ENCODE measurements at places on chromosomes 1 and 21.

DNA sequence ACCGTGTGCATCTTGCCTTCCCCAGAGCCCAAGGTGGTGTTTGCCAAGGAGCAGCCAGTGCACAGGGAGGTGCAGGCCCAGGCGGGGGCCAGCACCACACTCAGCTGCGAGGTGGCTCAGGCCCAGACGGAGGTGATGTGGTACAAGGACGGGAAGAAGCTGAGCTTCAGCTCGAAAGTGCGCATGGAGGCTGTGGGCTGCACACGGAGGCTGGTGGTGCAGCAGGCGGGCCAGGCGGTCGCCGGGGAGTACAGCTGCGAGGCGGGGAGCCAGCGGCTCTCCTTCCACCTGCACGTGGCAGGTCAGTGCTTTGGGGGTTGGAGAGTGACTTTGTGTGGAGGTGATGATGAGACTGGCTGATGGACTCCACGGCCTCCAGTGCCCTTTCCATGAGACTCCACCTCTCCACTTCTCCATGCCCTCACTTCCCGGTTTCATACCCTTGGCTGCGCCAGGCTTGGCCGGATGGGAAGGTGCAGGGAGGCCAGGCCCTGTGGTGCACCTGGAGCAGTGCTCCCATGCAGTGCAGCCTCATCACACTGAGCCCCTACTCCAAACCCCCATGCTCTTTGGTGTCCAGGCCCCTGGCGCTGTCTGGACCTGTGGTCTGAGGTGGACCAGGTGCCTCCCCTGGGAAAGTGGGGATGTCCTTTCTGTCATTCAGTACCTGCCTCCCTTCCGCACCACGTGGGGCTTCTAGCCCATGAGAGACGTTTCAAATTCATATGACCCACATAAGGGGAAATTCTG, 49.0 kb downstream of the OBSCN start:
- DNase-seq, result no peak

DNA sequence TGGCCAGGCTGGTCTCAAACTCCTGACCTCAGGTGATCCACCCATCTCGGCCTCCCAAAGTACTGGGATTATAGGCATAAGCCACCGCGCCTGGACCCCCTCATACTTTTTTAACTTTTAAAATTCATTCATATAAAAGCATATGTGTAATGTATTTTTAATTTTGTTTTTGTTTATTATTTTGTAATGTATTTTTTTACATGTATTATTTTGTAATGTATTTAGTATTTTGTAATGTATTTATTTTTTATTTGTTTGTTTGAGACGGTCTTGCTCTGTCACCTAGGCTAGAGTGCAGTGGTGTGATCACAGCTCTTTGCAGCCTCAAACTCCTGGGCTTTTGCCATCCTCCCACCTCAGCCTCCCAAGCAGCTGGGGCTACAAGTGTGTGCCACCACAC, 12.0 kb upstream of the BRWD1 start:
- no peak for DNase-seq

DNA sequence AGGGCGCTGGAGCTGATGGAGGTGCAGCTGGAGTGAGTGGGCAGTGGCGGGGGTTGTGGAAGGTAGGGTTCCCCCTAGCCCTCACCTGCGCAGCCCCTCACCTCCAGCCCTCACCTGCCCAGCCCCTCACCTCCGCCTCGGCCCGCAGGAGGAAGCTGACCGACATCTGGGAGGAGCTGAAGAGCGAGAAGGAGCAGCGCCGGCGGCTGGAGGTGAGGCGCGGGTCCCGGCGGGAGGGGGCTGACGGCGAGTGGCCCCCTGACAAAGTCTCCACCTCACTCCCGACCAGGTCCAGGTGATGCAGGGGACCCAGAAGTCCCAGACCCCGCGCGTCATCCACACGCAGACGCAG, 2.7 kb downstream of the EVA1B start:
- no peak for DNase-seq

DNA sequence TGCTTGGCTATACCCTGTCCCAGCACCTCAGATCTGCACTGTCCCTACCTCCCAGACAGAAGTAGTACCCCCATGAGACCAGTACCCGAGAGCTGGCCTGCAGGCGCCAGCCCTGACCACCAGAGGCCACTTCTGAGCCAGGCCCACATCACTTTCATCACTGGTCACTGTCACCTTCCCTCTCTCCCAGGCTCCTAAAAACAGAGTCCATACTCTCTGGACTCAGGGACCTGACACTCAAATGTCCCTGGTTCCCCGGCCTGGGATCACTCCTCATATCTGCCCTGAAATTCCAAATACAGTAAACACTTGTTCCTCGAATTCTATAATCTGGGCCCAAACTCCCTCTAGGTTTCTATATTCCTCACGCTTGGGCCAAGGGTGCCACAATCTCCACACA, 18.7 kb downstream of the TMEM53 start:
- DNase-seq, result no peak

DNA sequence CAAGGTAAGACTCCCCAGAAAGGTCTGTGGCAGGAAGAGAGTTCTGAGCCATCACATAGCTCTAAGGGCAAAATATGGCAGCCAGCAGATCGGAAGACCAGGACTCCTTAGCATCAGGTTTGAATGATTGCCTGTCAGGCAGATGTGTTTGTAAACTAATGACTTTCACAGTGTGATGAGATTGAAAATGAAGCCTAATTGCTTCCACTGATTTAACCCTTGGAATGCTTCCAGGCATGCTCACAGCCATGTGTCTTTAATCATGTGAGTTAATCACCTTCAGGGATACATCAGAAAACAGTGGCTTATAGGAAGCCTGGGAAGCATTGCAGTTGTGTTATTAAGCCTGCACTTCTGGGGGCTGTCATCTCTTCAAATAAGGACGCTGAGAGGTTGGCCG, 82.8 kb downstream of the LRRC53 start:
- DNase-seq, result no peak

GRCh38 chr21:46254208-46254975, 25.8 kb upstream of the LSS start:
- DNase-seq, result no peak

DNA sequence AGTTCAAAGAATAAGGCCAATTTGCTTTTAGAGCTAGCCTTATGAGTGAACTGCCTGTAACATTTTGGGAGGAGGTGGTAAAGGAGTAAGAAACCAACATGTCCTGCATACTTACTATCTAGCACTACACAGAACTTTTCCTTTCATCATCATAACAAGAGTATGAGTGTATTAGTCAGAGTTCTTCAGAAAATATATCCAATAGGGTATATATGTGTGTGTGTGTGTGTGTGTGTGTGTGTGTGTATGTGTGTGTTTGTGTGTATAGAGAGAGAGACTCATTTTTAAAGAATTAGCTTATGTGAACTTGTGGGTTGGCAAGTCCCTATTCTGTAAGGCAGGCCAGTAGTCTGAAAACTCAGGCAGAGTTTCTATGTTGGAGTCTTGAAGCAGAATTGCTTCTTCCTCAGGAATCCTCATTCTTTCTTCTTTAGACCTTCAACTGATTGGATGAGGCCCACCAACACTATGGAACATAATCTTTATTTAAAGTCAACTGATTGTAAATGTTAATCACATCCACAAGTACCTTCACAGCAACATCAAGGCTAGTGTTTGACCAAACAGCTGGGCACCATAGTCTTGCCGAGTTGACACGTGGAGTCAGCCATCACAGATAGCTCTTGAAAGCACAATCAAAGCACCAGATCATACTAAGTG, 121.9 kb downstream of the CYYR1 start:
- DNase-seq, result no peak

- DNase-seq, result no peak
Measured at GRCh38 chr1:110293601-110294104, 45.5 kb upstream of the RBM15 start.

DNA sequence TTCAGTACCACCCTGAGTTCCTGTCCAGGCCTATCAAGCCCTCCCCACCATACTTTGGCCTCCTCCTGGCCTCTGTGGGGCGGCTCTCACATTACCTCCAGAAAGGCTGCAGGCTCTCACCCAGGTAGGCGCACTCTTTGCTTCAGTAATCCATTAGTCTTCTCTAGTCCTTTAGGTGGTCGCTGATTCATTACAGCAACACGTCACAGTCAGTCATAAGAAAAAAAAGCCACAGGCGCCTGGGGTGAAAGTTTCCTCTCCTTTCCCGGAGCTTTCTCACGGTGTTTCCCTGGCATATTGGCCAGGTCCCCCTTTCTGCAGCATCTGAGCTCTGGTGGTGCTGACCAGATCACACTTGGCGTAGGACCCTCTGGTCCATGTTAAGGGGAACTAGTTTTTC, 12.1 kb downstream of the SLFNL1 start:
- DNase-seq, result no peak

DNA sequence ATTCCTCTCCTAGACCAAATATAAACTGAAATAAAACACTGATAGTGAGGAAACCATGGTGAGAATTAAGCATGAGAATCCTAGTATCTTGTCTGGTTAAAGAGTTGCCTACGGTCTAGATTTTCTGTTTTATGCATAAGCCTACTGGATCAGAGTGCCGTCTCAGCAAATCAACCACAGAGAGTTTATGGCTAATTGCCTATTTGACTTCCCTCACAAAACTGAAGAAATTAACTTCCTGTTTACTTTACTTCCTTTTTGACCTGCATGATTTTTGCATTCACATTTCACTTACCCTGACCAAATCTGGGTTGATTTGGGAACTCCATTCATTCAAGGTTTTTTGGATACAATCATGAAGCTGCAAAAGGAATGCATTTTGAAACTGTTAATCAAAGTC, 5.0 kb downstream of the GCLM start:
- no peak for DNase-seq

GRCh38 chr1:219121679-219122078, 52.0 kb upstream of the LYPLAL1 start:
- no peak for DNase-seq

DNA sequence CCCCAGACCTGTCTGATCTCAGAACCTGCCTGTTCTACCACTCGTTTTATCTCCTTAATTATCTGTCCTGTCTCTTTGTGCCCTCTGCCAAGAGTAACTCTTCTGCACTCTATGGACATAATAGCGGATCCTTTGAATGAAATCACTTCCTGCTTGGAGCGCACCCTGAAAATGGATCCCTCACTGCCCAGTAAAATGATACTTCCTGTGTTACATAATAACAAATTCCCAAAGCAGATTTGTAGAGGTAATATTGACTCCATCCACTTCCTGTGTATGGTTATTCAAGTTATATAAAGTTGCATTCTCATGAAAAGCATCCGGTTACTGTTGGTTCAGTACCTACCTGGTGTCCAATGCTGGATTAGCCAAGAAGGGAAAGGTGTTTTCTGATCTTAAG, 246.0 kb downstream of the TRABD2B start:
- no peak for DNase-seq

DNA sequence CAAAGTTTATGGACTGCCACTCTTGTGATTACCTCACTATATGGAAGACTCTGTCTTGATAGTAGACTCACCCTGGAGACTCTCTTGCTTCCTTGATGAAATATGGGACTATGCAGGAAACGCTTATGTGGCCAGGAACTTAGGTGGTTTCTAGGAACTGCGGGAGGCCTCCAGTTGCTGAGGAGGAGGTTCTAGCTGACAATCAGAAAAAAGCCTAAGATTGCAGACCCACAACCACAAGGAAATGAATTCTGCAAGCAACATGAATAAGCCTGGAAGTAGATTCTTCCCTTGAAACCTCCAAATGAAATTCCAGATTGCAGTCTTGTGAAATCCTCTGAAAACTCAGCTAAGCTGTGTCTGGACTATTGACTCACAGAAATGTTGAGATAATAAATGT, 88.9 kb upstream of the COL11A1 start:
- no peak for DNase-seq

GRCh38 chr1:176963181-176963580, 201.3 kb downstream of the ASTN1 start:
- DNase-seq, result no peak

- DNase-seq, result no peak
Measured at GRCh38 chr1:202081992-202082391, 40.7 kb upstream of the GPR37L1 start.

GRCh38 chr1:18486195-18486594, 5.5 kb downstream of the KLHDC7A start:
- DNase-seq, result no peak

- DNase-seq, result peak; percentile 16
Measured at GRCh38 chr1:33298623-33299277, 22.1 kb downstream of the A3GALT2 start.

GRCh38 chr1:25476186-25477097, 45.7 kb downstream of the MACO1 start:
- no peak for DNase-seq

DNA sequence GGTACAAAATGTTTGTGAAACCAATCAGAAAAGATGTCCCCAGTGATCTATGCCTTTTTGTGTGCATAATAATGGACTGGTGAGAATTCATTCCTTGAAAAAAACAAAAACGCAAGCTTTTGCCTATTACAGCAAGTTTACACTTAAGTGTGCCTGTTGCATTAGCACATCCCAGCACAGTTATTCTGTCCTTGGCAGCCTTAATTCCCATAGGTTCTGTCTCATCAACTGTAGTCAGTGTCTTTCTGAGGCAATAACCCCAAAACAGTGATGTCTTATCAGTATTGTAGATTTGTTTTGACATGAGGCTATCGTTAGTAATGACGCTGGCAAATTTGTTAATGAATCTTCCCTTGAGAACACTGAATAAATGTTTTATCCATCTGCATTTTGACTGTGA, 109.9 kb upstream of the KCTD3 start:
- DNase-seq, result no peak

GRCh38 chr21:44052071-44052829, 40.1 kb downstream of the TRAPPC10 start:
- no peak for DNase-seq

- DNase-seq, result no peak
Measured at GRCh38 chr1:27868932-27869718, 3.2 kb upstream of the THEMIS2 start.

DNA sequence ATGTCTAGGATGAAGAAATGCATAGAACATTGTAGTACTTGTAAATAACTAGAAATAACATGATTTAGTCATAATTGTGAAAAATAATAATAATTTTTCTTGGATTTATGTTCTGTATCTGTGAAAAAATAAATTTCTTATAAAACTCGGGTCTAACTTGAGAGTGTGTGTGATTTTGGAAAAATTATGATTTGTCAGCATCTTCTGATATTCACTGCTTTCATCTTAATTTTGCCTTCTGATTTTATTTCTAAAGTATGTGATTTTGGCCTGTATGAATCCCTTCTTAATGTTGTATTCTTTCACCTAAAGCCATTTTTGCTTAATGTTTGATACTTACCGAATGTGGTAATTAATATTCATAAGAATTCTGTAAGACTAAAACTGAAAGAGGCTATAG, 14.3 kb downstream of the IFI44 start:
- no peak for DNase-seq

DNA sequence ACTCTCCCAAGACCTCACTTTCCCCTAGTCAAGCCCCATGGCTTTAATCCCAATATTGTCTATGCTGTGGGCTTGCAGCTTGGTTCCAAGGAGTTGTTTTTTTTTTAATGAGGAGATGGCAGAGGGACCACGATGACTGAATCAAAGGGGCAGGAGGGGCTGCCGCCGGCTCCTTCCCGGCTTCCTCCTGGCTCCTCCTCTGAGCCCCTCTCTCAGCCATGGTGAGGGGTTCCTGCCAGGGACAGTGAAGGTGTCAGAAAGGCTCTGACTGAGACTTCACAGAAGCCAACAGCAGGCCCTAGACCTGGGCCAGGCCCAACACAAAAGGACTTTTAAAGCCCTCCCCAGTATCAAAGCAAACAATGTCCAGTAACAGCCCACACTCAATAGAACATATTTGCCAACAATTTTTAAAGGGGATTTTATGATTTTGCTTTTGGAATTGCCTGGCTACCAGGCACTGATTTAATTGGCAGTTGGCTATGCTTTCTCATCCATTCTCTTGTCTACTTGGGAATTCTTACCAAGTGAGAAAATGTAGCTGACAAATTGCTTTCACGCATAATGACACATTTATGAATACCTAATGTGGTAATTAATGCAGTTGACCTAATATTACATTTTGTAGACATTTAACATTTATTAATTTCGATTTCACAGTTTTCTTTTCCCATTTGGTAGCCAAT, 54.2 kb downstream of the FBXO2 start:
- no peak for DNase-seq

Measured in activated CD8-positive, alpha-beta memory T cell treated with anti-CD3 and anti-CD28 coated beads for 48 hours (primary cell).